ENCODE measurements at places on chromosomes 7 and 10.
A peak's percentile ranks its signal among the peaks of the same experiment; 100 is the strongest.

- no peak for DNase-seq
Measured at GRCh38 chr10:118953598-118954393, 75.7 kb upstream of the NANOS1 start.

- DNase-seq, result no peak
Measured at GRCh38 chr7:25557379-25557917, 329.2 kb upstream of the NPVF start.

DNA sequence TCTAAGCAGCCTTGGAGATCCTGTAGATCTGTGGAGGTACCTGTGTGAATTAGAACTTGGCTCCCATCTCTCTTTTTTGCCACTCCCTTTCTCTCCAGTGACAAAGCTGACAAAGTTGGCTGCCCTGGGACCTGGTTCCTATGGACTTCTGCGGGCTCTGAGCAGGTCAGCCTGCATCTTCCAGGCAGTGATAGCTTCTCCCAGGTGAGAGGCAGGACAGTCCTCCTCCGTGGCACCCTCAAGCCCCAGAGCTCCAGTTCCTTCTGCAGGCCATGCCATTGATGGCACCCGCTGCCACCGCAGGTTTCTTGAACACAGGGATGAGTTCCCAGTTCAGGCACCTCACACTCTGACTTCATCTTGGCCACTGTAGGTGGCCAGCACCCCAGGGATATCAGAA lies 73.5 kb upstream of the GRB10 start:
- DNase-seq, result no peak

DNA sequence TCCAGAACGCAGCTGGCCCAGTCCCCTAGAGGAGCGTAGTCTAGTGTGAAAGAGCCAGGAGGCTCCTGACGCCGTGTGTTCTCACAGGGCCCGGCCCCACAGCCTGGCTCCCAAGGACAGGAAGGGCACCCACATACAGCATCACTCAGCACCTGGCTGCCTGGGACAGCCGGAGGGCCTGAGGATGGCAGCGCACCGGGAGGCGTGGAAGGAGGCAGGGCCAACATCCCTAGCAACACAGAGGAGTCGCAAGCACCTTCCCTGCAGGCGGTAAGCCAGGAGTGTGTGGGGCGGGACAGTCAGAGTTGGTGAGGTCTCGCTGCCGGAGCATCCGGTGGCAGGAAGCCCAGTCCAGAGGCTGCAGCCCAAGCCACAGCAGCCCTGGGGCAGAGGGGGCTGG lies 125.8 kb downstream of the MAD1L1 start:
- no peak for DNase-seq

GRCh38 chr7:131600085-131600881 lies 43.9 kb upstream of the PODXL start:
- DNase-seq, result no peak

- DNase-seq, result no peak
Measured at GRCh38 chr7:87027900-87028299, 31.6 kb downstream of the ELAPOR2 start.

DNA sequence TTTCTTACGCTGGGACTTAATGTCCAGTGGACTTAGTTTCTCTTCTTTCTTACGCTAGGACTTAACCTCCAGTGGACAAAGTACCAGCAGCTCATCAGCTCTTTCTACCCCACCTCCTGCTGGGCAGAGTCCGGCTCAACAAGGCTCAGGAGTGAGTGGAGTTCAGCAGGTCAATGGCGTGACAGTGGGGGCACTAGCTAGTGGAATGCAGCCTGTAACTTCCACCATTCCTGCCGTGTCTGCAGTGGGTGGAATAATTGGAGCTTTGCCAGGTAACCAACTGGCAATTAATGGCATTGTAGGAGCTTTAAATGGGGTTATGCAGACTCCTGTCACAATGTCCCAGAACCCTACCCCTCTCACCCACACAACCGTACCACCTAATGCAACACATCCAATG lies 199.7 kb downstream of the MLLT10 start:
- no peak for DNase-seq

DNA sequence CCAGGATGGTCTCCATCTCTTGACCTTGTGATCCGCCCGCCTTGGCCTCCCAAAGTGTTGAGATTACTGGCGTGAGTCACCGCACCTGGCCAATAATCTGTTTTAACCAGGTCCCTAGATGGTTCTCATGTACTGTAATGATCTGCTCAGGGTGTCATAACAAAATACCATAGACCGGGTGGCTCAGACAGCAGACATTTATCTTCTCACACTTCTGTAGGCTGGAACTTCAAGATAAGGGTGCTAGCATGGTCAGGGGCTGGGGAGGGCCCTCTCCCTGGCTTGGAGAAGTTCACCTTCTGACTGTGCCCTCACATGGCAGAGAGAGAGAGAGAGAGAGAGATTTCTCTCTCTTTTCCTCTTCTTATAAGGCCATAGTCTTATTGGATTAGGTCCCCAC lies 279.4 kb upstream of the LYZL1 start:
- no peak for DNase-seq

DNA sequence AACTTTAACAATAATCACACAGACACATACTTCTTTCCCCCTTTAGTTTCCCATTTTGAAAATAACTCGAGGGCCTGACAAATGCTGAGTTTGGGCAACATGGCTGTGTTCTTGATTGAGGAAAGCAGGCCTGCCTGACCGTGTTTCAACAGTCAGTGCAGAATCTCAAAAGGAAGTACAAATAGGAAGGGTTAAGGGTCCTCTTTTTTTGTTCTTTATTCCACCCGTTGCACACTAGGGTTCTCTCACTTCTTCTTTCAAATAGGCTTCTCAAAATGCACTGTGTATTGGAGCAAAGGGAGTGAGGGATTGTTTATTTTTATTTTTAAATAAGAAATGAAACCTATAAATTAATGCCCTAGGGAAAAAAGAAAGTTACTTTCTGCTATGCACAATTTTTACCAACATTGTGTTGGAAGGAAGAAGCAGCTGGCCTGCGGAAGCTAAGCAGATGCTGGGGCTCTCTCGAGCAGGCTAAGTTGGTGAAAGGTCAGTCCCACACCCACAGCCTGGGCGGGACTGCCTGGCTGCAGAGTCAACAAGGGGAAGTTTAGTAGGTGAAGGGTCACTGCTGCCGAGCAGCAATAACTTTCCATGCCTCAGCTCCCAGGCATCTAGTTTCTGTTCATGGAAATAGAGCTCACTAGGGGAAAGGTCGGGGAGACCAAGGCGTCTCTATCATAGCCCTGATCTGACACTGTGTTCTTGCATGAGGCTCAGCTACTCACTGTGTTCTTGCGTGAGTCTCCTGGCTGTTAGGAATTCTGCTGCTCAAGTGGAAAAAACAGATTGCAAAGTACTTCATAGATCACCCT lies 12.2 kb upstream of the PDK4 start:
- DNase-seq, result peak; percentile 1
